ENCODE measurements at places on chromosomes 1 and 21.

GRCh38 chr1:223609066-223609465, 56.4 kb downstream of the CAPN8 start:
- DNase-seq: no peak

DNA sequence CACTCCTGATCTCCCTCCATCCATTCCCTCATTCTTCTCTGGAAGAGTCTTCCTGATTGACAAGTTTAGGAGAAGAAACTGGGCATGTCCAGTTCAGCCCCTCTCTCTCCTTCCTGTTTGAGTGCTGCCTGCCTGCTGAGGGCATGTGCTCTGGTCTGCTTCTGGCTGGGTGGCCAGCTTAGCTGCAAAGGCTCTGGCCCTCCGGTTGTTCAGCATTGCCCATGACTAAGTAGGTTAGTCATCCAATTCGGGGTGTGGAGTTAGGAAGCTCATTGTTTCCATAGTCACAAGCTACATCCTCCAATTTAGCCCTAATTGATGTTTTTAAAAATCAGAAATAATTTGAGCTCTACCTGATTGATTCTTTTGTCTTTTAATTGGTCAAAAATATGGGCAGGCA, 25.6 kb upstream of the PLA2G2E start:
- DNase-seq: no peak

DNA sequence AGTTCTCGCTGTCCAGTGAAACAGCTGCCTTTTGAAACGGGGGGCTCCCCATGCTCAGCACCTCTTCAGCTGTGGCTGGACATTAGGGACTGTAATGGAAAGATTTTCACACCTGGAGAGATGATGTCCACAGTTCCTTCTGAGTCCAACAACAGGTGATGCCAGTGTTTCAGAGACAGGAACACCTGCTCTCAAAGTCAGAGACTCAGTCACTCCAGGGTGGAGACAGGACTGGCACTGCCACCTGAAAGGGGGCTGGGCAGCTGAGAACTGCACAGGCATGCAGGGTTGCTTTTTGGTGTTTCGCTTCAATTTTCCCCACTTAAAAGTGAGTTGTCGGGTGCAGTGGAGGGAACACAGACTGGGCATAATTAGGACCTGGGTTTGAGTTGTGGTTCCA, 124.8 kb downstream of the GALNT2 start:
- no peak for DNase-seq

DNA sequence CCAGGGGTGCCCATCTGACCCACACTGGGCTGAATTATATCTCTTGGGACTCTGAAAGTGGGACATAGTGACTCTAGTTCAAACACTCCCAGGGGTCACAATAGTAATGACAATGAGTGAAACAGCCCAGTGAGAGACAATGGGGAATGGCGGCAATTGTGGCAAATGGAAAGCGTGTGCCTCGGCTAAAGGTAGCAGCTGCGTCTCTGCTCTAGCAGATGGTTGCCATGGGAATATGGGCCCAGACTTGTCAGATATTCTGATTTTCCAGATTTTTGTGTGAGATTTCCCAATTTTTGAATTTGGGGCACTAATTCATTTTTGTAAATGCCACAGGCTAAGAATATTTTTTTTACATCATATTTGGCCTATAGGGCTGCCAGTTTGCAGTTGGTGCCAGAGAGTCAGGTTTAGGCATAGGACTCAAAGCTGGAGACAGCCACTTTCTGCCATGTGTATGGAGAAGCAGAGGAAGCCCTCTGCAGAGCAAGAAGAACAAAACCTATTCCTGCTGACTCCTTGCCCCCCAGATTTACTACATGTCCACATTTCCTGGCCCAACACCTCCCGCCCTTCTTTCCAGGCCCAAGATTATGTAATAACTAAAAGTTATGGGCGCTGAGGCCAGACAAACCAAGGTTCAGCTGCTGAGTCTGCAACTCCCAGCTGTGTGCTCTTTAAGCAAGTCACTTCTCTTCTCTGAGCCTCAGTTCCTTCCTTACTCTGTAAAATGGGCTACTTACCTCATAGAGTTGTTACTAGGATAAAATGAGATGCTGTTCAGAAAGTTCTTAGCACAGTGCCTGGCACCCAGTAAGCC, 21.6 kb upstream of the PTP4A2 start:
- DNase-seq: no peak

GRCh38 chr21:38167345-38167744, 89.4 kb upstream of the KCNJ15 start:
- DNase-seq: no peak

GRCh38 chr1:210558302-210558701, 229.6 kb downstream of the HHAT start:
- peak; percentile 77 for DNase-seq

GRCh38 chr21:14541841-14542490, 4.1 kb downstream of the SAMSN1 start:
- DNase-seq: no peak

DNA sequence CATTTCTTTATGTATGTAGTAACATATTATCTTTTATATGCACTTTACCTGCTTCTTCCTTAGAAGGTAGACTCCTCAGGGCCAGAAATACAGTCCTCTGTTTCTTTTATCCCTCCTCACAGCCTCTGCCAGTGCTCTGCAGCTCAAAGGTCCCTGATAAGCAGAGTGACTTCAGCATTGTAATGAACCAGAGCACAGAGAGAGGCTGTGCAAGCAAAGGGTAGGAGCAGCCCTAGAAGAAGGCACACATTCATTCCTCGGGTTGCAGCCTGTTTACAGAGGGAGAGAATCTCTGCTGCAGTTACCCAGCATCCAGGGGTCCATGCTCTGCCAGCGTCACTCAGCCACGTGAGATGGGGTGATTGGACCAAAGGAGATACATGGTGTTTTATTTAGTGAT, 101.1 kb downstream of the RHOU start:
- DNase-seq: no peak

GRCh38 chr1:206839857-206840256, 25.6 kb upstream of the IL20 start:
- no peak for DNase-seq

DNA sequence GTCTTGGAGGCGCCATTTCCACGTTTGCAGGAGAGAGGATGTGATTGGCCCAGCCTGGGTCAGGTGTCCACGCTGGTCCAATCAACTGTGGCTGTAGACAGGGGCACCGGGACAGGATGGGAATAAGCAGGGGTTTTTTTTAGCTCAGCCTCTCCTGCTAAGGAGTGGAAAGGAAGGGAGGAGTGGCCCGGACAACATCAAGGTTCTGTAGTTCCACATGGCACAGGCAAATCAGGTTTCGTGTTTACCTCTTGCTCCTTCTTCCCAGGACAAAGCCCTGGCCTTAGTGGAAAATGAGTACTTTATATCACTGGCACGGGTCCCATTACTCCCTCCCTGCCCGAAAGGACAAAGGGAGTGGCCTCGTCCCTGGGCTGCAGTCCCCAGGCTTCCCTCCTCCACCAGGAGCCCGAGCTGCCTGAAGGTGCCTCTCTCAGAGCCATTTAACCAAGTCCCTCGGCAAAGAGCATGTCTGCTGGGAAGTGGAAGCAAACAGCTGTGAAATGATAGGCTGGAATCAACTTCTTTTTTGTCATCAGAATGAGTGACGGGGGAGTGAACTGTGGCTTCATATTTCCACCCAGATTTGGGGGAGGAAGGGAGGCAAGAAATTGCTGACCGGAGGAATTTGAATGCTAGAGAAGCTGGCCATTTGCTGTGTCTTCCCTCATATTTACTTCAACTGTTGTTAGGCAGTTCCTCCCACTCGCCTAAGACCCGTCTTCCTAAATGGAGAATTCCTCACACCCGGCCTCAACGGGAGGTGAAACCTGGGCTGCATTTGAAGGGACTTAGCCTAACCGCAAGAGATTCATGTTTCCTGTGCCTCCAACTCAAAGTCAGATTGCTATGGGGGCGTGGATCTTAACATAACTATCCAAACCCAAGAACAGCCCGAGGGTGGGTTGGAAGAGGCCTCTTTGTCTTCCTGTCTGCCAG, 84.9 kb upstream of the SLC44A3 start:
- peak; percentile 11 for DNase-seq

GRCh38 chr1:102942324-102942723, 166.0 kb downstream of the COL11A1 start:
- no peak for DNase-seq

- DNase-seq: no peak
Observed at GRCh38 chr1:246734866-246735265, 10.7 kb downstream of the SCCPDH start.

DNA sequence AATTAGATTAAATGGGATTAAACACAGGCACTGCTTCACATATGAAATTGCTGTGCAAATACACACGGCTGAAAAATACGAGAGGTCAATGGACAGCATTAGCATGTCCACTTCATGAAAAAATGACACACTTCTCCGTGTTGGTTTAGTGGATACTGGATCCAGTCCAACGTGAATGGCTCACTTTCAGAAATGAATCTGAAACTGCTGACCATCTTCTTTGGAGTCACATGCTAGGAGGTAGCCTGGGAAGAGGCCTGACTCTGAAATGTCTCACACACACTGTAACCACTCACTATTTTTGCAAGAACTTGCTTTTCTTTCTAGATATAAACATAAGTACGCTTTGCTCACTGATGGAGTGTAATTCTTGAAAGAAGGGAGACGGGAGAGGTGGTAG, 127.3 kb downstream of the HLCS start:
- DNase-seq: peak; percentile 57

DNA sequence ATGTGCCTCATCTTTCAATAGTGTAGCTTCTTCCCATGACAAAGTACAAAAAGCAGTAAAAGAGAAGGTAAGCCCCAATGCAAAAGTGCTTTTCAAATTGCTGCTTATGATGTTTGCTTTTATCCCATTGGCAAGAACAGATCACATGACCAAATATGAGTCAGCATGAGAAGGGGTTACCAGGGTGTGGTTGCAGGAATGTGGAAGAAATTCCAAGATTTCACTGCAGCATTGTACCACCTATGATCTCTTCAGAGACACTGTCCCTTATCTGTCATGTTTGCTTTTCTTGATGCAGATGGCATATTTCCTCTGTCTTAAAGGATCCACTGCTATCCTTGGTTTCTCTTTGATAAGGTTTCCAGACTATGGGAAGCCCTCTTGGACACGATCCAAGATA, 1006.9 kb upstream of the PRMT6 start:
- DNase-seq: no peak

- peak; percentile 24 for DNase-seq
Observed at GRCh38 chr1:230394134-230394533, 32.0 kb downstream of the PGBD5 start.

DNA sequence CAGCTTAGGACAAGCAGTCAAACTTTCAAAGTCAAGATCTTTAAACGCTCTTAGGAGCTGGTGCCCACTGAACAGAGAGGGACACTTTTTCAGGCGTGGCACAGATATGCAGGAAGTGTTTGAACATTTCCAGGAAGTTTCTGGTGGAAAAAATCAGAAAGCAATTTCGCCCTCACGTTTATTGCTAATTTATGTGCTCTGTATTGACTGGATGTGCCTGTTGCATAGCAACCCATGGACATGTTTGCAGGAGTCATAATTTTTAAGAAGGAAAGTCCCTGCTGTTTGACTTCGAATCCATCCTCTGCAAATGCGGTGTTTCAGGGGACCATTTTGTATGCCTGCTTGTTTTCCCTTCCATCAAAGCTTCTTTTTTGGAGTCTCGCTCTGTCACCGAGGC, 239.9 kb upstream of the IRF2BP2 start:
- no peak for DNase-seq

- no peak for DNase-seq
Observed at GRCh38 chr1:183931646-183932271, 105.8 kb downstream of the COLGALT2 start.

DNA sequence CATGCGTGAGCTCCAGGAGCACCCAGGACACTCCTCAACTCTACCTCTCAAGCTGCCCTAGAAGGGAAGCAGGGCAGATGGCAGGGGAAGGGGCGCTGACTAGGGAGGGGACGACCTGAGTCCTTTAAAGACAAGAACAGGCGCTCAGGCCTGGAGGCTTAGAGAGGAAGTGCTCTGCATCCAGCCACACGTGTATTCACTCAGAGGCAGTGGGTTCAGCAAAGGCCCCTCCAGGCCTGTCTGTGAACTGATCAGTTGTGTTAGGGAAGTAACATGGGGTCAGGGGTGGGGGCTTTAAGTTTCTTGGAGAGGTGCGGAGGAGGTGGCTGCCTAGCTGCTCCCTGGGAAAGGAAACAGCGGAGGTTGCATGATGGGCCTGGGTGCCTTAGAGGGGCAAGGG, 37.1 kb upstream of the ARF1 start:
- DNase-seq: no peak

DNA sequence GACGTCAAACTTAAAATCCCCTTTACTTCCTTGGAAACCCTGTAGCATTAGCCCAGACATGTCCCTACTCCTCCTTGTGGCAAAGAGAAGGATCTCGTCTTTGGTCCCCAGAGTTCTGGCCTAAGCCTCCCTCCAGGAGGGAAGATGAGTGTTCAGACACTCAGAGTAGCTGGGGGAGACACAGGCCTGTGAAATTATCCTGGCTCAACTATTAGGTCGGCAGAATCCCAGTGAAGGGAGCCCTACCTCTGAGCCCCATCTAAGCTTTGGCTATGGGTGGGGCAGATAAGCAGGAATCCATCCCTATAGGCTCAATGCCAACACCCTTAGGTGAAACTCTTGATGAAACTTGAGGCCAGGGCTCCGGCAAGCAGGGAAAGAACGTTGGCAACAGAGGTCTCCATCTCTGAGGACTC, 1.7 kb upstream of the SFN start:
- peak; percentile 17 for DNase-seq

DNA sequence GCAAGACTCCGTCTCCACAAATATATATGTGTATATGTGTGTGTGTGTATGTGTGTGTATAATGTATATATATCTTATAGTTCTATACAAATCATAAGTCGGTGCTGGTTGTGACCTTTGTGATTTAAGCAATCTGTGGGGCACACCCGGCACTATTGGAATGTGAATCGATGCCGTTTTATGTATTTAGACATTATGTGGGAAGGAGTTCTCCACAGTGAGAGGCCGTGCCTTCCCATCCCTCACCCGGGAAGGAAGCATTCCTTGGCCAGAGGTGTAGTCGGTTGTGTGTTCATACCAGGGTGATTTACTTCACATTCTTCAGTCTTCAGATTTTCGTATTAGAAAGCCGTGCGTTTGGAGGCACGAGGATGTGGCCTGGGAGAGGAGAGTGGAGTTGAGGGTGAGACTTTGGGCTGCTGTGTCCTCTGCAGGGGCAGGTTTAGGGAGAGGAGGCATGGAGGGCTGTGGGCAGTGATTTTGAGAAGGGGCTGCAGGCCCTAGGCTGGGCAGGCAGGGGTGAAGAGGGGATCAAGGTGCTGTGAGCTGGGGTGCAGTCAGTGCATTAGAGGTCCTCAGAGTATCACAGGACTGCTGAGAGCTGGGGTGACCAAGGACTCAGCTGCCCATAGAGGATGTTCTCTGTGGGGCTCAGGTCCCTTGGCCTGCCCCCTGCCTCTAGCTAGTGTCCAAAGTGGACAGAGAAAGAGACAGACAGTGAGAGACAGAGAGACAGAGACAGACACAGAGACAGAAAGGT, 57.7 kb downstream of the TRIM11 start:
- no peak for DNase-seq
